Spinal cord (tissue), 10 donors: ENCODE measurements at places on chromosomes 7 and 10. TPM values are rescaled to one million over a fixed set of nuclear protein-coding genes. Genes with fewer than 3 reads are reported as not detected.

The ZPBP gene
- polyA plus RNA-seq = 0.38 TPM

The COL17A1 gene
- polyA plus RNA-seq = 0.35 TPM

DNA sequence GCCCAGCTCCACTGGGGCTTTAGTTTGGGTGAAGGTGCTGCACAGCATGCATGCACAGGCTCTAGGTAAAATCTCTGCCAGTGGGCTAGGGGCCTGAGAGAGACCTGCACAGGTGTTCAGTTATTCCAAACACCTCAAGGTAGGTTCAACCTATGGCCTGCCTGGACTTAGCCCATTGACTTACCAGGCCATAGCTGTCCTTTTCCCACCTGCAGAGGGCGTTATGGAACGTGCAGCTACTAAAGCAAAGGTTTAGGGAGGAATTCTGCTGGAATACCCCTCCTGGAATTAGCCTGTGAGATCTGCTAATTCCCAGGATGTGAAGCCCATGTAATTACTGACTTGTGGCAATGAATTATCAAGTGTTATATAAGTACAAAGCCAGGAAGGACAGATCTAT lies 3.6 kb downstream of the VWC2 start:
- peak; percentile 37 for DNase-seq

GRCh38 chr10:101857802-101858476 lies 14.3 kb upstream of the KCNIP2 start:
- no peak for DNase-seq

DNA sequence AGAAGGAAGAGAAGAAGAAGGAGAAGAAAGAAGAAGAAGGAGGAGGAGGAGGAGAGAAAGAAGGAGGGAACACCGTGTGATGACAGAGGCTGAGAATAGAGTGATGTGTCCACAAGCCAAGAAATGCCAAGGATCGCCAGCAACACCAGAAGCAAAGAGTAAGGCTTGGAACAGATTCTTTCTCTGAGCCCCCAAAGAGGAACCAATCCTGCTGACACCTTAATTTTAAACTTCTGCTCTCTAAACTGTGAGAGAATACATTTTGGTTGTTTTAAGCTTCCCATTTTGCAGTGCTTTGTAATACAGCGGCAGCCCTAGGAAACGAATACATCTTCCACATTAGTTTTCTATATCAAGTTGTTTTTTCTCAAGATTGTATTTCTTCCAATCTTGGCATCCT lies 13.9 kb upstream of the WNT8B start:
- no peak for DNase-seq

DNA sequence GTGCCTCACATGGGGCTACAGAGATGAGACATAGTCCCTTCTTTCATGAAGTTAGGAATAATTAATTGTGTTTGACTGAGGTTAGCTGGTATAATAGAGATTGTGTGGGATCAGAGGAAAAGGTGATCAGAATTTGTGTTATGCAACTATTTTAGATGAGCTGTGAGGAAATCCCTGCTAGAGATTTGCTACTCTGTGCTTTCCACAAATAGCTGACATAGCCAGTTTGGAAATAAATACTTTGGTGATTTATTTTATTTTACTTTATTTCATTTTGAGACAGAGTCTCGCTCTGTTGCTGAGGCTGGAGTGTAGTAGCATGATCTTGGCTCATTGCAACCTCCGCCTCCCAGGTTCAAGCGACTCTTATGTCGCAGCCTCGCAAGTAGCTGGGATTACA lies 32.3 kb downstream of the ST7 start:
- DNase-seq = no peak

DNA sequence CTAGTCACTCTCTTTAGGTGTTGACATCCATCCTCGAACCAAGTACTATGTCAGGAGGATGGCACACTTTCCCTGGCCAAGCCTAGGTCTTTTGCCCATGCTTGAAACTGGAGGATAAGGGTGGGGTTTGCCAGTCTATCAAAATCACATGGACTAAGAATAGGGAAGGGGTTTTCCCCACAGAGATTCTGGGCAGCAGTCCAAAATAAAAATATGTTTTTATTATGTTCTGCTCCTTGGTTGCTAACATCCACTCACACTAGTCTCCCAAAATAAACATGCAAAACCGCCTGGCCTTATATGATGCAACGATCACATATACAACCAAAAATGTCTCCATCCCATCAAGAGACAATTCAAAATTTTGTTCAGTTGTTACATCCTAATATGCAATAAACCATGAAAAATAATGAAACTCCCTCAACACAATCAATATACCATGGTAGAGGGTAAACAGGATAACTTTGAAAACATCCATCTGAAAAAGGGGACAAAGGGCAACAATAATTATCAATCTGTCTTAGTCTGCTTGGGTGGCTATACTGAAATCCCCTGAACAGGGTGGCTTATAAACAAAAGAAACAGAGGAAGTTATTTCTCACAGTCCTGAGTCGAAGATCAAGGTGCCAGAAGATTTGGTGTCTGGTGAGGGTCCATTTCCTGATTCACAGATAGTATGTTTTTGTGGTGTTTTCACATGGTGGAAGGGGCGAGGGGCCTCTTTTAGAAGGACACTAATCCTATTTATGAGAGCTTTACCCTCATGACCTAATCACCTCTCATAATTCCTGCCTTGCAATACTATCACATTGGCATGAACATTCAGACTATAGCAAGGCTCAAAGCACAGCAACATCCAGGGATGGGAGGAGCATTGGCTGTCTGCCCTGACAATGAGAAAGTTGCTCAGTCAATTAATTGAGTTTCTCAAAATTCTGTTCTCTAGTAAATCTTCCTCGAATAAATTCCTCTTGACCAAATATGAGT lies 159.3 kb downstream of the ETV1 start:
- no peak for DNase-seq

DNA sequence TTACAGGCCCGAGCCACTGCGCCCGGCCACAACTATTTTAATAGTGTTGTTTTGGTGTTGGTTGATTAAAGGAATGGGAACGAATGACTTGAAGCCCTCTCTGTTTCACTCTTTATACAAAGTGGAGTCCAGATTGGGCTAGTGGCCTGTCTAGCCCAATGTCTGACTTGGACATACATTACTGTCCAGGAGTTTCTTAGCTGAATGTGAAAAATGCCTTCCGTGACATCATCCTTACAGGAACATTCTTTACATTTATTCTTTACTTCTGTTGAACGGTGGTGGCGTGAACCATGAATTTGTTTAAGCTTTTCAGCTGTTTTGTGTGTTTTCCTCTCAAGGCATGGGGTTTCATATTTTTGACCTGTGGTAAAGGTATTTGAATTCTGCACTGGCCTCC lies 67.9 kb downstream of the DAGLB start:
- no peak for DNase-seq

DNA sequence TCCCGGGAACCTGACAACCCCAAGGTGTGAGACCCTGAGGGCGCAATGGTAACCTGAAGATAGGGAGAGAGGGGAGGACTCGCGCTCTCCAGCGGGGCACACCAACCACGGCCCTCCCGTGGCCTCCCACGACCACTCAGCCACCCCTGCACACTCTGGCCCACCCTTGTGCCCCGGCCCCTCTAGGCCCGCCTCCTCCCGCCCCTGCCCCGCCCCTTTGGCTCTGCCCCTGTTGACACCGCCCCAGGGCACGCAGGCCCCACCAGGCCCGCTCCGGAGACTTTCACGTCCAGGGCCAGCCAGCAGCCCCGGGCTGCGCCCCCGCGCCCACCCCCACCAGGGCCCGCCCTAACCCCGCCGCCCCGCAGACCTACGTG lies 10.9 kb downstream of the ATG9B start:
- DNase-seq = no peak

DNA sequence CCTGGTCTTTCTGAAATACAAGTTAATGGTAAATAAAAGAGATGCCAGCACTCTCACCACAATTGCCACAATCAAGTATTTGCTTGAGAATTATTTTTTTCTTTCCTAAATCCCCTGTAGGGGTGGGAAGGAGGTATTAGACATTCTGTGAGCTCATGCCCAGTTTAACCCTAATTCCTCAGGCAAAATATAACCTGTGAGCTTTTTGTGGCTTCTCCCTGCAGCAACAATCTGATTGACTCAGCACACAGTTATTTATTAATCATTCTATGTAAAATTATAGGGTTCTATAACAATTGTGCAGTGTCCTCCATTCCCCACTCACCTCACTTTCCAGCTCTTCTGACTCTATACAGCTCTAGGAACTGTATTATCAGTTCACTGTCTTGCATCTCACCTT lies 66.3 kb downstream of the GLI3 start:
- DNase-seq = no peak

DNA sequence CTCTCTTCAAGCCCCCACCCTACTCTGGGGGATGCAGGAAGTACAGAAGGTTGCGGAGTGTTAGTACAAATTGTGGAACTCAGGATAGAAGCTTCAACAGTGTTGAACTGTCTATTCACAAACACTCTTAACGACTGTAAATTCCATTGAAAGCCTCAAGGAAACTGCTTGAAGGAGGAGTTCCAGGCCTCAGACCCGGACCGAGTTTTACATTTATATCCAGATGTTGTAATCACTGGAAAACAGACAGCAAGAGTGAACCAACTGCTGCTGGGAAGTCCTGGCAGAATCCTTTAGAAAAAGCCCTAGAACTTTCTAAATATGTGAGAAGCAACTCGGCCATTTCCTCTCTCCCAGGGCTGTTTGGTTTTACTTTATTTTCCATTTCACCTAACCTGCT lies 84.1 kb upstream of the LRRC18 start:
- no peak for DNase-seq

GRCh38 chr7:1781369-1781768 lies 111.3 kb downstream of the ELFN1 start:
- no peak for DNase-seq
